T-helper 22 cell (primary cell): ENCODE measurements at places on chromosomes 1 and 21.

GRCh38 chr1:41333146-41333784 lies 28.0 kb upstream of the FOXO6 start:
- no peak for DNase-seq

GRCh38 chr1:97212671-97213070 lies 491.1 kb downstream of the PTBP2 start:
- DNase-seq = no peak

- DNase-seq = no peak
These were observed 74.6 kb downstream of the DPT start for GRCh38 chr1:168654198-168654915.

GRCh38 chr1:242178924-242179708 lies 180.2 kb upstream of the MAP1LC3C start:
- no peak for DNase-seq

DNA sequence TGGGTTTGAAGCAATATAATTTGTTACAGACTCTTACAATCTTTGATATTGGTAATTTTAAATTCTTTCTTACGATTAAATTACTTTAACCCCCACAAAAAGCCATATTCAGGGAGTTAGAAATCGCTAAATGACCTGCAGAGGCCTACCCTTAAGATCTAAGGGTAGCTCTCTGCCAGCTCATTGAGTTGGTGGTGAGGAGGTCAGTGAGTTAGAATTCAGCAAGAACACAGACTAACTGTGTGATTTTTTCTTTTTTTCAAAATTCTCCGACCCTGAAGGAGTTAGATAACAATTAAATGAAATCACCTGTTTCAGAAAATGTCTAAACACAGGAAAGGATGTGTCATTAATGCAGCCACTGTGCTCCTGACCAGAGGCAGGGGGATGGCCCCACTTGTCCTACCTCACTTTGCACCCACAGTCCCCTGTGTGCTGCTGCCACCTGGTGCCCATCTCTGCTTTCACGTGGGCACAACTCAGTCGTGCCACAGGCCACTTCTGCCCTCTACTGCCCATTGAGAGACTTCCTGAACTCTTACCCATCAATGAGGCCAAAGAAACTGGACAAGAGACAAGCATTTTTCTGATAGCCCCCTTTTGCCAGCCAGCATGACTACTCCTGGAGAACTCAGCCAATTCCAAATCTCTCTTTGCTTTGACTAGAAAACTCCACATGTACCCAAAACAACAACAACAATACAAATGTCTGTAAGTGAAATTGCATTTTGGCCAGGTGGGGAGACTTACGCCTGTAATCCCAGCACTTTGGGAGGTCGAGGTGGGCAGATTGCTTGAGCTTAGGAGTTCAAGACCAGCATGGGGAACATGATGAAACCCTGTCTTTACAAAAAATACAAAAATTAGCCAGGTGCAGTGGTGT lies 8.4 kb downstream of the CFAP45 start:
- DNase-seq = peak; percentile 41

DNA sequence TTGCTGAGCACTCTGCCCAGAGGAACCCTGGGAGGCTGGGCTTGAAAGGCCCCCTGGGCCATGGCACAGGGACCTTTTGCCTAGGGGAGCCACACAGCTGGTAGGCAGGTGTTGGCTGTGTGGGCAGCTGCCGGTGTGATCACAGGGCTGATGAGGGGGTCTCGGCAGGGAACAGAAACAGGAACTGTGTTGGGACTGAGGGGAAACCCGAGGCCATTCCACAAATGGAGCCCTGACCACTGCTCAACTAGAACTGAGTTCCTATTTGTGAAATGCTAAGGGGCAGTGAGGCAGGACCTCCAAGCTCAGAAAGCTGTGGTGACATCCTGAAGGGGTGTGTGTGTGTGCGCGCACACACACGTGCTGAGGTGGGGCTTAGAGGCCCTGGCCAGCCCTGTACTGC lies 6.4 kb upstream of the THEM5 start:
- no peak for DNase-seq

GRCh38 chr21:15283789-15284188 lies 219.0 kb upstream of the NRIP1 start:
- DNase-seq = no peak

DNA sequence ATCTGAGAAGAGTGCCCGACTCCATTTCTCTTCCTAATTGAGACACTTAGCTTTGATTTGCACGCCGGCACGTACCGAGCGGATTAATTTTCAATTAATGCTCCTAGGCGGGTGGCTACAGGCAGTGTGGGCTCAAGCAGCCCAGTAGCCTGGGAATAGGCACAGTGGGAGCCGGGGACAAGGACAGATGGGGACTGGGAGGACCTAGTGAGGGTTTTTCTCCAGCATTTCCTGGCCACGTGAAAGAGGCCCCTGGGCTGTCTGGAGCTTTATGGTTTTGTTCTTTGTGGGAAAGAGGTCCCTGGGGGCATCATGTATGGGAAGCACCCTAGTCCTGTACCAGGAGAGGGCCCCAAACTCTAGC lies 78.6 kb upstream of the CSF3R start:
- no peak for DNase-seq

DNA sequence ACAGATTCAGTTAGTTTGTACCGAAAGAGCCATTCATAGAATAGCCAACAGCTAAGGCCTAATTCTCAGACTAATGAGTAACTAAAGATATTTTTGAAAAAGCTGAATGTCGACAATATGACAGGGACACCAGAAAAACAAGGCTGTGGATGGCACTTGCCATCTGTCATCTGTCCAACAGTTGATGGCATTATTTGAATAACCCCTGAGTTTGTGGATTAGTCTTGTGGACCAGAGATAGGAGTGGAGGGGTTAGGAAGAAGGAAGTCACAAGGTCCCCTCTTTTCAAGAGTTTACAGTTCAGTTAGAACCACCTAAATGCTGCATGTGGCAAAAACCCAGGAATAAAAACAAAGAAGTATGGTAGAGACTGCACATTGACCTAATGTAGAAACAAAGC lies 356.5 kb upstream of the DUSP10 start:
- DNase-seq = no peak

- DNase-seq = no peak
These were observed 3.3 kb upstream of the CNR2 start for GRCh38 chr1:23916209-23917131.

DNA sequence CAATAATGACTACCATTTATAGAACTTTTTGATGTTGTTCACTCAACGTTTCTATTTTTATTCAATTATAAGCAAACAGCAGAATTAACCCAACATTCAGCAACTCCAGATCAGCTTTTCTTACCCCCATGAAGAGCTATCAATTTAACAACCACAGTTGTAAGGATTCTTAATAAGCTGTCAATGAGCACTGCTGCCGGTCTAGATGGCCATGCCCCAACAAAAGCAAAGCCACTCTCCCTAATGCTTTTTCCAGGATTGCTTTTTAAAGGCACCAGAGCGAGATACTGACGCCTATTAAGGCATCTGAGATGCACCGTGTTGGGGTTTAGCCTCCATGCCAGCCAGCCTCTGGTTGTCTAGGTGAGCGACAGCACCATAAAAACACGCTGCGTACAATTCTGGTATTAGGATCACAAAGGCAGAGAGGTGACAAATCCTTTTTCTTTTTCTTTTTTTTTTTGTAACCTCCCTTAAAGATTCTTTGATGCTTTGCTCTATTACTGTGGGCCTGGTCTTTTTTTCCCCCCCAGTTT lies 39.5 kb downstream of the PTPRC start:
- peak; percentile 60 for DNase-seq
